Mucosa of descending colon (tissue), 3 donors: ENCODE measurements at places on chromosomes 7 and 10. TPM values are rescaled to one million over a fixed set of nuclear protein-coding genes. Genes with fewer than 3 reads are reported as not detected.

The TFPI2 gene
- total RNA-seq = 0.46 TPM

The ENTPD7 gene
- 20.5 TPM for total RNA-seq

The PLXNA4 gene
- total RNA-seq = 3.5 TPM

The CLDN3 gene
- total RNA-seq = 534 TPM

The CCDC172 gene
- not detected for total RNA-seq

The PLEKHS1 gene
- 6.5 TPM for total RNA-seq

The SLC16A12 gene
- total RNA-seq = 0.12 TPM

The HOXA5 gene
- total RNA-seq = 26.6 TPM

The AKR1D1 gene
- total RNA-seq = not detected

The MACROH2A2 gene
- 7.3 TPM for total RNA-seq

The ATOH7 gene
- 0.19 TPM for total RNA-seq

DNA sequence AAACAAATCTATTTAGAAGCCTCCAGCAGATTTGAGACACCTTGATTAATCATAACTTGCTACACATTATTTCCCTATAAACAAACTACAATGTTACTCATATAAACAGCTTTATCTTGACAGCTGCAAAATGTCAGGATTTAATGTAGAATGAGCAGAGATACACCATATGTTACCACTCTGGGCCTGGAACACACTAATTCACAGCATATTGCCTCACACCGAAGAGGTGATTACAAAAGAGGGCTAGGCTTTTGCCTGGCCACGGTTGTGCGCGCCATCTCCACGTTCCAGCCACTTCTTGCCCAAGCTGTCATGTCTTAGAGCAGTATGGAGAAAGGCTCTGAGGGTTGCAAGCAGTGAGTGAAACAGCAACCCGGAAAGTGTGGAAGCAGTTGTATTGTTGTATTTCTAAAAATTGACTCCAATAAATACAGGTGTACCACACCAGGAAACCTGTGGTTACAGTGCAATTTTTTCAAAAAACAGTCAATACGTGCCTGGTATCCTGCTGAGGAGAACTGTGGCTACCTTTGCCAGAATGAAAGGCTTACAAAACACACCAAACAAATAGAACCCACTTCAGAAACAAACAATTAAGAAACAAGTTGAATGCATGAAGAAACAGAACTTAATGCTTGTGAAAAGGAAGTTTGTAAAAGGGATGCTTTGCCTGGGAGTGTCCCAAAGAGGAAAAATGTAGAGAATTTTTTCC lies 498.1 kb downstream of the PLXNA4 start:
- DNase-seq = no peak

DNA sequence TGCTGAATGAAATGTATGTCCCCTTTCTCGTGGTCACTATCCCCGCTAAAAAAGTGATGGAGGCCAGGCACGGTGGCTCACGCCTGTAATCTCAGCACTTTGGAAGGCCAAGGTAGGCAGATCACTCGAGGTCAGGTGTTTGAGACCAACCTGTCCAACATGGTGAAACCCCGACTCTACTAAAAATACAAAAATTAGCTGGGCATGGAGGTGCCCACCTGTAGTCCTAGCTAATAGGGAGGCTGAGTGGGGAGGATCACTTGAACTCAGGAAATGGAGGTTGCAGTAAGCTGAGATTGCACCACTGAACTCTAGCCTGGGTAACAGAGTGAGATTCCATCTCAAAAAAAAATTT lies 91.4 kb upstream of the MKLN1 start:
- DNase-seq = no peak

GRCh38 chr10:9175200-9175599 lies 1120.7 kb downstream of the GATA3 start:
- no peak for DNase-seq

GRCh38 chr7:77465256-77465655 lies 49.1 kb upstream of the GSAP start:
- DNase-seq = no peak

- DNase-seq = no peak
Observed at GRCh38 chr7:40177071-40177470, 42.3 kb downstream of the SUGCT start.

DNA sequence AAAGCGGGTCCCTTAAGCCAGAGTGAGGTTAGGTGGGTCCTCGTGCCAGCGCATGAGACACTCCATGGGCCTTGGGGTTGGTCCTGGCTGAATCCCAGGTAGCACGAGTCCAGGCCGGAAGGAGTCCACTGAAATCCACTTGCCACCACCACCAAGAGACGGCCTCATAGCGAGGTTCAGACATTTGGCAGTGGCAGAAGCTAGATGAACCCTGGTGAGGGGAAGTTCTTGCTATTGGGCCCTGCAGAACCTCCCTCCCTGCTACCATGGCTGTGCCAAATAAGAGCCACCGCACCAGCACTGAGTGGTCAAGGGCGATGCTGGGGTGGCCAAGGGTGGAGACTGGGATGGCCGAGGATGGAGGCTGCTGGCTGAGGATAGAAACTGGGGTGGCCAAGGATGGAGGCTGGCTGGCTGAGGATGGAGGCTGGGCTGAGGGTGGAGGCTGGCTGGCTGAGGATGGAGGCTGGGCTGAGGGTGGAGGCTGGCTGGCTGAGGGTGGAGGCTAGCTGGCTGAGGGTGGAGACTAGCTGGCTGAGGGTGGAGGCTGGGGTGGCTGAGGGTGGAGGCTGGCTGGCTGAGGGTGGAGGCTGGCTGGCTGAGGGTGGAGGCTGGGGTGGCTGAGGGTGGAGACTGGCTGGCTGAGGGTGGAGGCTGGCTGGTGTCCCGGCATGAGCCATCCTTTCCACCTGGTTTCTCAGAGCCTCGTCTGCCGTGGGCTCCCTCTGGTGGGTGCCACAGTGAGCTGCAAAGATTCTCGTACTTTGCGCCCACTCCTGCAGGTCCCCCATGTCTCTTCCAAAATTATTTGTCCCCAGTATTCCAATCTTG lies 88.2 kb downstream of the ELFN1 start:
- no peak for DNase-seq

DNA sequence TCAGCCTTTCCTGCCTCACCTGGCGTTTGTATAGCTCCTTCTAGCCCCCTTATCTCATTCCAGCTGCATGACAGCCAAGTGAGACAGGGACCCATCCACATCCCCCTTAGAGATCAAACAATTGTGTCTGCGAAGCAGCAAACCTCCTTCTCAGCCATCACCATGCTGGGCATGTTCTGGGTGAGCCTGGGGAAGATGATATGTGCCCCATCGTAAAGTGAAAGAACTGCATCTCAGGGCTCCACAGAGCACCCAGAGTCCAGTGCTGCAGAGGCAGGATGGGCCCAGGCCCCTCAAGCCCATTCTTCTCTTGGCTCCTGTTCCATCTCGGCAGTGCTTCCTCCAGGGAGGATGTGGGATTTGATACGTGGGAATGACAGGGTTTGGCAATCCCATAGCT lies 43.2 kb downstream of the FIGNL1 start:
- DNase-seq = no peak

DNA sequence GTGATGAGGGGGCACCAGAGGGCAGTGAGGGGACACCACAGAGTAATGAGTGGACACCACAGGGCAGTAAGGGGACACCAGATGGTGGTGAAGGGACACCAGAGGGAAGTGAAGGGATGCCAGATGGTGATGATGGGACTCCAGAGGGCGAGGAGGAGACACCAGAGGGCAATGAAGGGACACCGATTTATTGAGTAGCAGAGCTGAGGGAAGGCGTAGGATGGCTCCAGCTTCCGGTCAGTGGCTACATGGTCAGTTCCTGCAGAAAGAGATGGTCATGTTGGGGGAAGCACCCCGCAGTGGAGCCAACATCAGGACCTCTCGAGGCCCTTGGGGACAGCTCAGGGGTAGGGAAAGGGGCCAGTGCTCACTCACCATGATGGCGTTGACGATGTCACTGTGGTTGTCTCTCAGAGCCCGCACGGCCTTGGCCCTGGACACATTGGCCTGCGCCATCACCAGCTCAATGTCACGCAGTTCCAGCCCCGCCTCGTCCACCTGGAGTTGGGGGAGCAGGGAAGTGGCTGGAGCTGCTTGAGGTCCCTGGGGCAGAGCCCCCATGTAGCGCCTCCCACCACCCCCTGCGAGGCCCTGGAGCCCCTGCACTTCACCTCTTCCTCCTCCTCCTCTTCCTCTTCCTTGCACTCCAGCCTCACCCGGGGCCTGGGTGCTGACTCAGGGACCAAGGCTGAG lies 8.4 kb downstream of the NACAD start:
- DNase-seq = no peak

DNA sequence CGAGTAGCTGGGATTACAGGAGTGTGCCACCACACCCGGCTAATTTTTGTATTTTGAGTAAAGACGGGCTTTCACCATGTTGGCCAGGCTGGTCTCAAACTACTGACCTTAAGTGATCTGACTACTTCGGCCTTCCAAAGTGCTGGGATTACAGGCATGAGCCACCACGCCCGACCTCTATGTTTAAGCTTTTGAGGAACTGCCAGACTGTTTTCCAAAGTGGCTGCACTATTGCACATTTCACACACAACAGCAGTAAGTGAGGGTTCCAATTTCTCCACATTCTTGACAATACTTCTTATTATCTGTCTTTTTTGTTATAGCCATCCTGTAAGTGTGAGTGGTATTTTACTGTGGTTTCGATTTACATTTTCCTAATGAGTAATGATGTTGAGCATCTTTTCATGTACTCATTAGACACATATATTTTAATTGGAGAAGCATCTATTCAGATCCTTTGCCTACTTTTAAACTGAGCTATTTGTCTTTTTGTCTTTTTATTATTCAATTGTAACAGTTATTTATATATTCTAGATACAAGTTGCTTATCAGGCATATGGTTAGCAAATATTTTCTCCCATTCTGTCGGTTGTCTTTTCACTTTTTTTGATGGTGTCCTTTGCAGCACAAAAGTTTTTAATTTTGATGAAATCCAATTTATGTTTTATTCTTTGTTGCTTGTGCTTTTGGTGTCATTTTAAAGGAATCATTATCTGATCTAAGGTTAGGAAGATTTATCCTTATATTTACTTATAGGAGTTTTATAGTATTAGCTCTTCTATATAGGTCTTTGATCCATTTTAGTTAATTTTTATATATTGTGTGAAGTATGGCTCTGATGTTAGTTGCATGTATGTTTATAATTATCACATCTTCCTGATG lies 12.8 kb upstream of the IRF5 start:
- DNase-seq = peak; percentile 8

- peak; percentile 15 for DNase-seq
Observed at GRCh38 chr7:14233868-14234369, 244.5 kb upstream of the ETV1 start.

DNA sequence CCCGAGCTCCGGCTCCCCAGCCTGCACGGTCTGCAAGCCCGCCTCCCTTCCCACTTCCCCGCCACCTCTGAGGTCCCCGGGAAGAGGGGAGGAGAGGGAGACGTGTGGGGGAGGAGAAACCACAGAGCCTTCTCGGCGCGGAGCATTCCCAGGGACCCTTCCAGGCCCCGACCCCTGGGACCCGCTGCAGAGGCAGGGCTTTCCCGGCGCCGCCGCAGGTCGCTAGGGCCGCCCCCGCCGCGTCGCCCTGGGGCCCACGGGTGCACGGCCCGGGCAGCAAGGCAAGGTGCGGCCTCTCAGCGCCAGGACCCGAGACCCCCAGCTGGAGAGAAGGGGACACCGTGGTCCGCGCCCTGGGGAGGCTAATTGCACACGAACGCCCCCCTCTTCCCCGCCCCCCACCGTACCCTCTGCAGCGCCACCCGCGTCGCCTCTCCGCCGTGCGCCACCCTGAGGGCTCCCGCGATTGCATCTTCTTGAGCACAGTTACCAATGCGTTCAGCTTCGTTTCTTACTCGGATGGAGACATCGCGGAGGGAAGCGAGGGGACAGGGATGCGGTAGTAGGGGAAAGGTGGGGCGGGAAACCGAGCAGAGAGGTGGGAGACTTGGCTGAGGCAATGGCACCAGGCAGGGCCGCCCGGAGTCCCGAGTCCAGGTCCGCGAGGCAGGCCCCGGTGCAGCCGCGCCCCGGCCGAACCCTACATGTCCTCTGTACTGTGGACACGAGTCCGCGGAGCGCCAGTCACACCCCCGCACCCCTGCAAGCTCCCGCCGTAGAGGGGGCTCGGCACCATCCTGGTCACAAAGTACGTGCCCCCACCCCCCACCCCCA lies 28.9 kb downstream of the SKIDA1 start:
- DNase-seq = peak; percentile 52

DNA sequence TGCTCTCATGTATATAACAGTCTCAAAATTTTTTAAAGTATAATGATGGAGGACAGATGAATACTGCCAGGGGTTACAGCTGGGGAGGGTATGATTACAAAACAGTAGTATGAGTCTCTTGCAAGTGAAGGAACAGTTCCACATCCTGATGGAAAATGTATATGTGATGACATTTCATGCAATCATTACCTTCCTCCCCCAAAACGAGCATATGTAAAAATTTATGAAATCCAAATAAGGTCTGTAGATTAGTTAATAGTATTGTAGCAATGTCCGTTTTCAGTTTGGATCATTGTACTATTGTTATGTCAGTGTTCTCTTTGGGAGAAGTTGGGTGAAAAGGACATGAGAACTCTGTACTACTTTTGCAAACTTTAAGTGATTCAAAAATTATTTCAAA lies 38.0 kb downstream of the DRGX start:
- no peak for DNase-seq

- no peak for DNase-seq
Observed at GRCh38 chr7:30920021-30920583, 8.4 kb downstream of the AQP1 start.

DNA sequence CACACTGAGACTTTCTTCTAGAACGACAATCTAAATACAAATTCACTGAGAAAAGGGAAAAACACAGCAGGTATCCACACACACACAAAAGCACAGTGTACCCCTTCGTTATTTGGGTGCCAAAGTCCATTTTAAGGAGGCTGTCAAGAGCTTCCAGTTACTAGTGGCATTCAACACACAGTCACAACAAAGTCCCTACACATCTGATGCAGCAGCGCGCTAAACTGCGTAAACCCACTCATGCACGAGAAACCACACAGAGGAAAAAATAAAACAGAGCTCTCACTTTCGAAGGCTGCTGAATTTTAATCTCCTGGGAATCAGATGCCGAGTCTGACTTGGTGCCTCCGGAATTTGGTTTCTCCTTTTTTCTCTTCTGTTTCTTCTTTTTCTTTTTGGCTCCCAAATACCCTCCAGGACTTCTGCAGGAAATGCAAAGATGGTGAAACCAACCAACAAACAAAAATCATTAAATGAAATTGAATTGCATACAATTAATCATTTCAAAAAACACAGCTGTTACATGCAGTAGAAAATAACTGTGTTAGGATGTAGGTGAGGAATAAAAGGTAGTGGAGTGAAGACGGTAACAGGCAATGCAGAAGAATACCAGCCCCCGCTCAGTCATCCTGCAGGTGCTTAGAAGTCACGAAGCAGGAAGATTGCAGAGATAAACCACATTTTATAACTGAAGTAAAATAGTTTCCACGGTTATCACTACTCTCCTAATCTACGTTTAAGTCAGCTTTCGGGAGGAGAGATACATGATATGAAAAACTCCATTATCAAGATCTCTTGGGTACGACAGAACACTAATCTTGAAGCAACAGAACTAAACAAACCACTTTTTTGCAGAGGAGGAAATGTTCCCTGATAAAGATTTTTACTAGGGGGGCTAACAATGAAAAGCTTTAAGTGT lies 27.1 kb downstream of the NMT2 start:
- DNase-seq = no peak

- DNase-seq = no peak
Observed at GRCh38 chr7:107972075-107972482, 30.9 kb downstream of the LAMB1 start.
